Activated T-helper 1 cell treated with anti-CD3 and anti-CD28 coated beads, Interleukin-2, amount 50 U/mL, for 16 hours (primary cell): ENCODE measurements at places on chromosomes 6 and 20.
A peak's percentile ranks its signal among the peaks of the same experiment; 100 is the strongest.

DNA sequence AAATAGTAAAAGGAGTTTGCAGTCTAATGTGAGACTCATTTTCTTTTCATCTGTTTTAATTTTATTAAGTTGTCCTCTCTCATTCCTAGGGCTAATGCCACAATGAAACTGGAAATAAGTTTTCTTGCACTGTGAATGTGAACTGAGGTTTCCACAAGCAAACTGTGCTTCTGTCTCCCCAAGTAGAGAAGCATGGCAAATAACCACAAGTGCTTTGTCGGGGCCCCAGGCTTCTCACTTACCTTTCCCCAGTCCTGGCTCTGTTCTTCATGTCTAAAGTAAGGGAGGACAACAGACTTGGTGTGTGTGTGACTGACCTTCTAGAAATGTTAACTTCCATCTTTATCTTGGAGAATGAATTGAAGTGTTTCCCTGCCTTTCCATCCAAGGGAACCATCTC lies 80.8 kb downstream of the CBFA2T2 start:
- DNase-seq: no peak

GRCh38 chr6:69019832-69020231 lies 384.8 kb downstream of the ADGRB3 start:
- DNase-seq: no peak

DNA sequence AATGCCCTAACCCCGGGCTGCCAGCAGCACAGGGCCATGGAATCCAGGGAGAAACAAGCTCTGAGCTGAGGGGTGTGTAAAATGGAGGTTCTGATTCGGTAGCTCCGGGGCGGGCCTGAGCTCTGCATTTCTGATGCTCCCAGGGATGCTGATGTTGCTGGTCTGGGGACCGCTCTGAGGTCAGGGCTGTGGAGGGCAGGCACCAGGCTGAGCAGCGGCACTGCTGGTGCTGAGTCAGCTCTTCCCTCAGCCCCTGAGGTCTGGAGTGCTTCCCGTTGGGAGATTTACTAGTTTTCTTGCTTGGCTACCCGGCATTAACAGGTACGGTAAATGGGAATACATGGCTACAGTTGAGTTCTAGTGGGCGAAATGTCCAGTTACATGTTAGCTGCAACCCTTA lies 18.6 kb upstream of the CST3 start:
- no peak for DNase-seq

DNA sequence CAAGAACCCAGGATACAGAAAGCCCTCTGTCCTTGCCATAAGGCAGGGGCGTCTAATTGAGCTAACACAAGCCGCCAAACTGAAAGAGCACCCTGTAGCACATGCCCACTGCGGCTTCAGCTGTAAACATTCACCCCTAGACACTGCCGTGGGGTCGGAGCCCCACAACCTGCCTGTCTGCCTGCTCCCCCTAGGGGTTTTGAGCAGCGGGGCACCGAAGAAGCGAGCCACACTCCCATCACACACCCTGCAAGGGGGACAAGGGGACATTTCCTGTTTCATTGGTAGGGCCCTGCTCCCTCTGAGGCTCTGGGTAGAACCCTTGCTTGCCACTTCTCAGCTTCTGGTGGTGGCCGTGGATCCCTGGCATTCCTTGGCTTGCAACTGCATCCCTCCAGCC lies 45.2 kb upstream of the BCLAF1 start:
- no peak for DNase-seq

- no peak for DNase-seq
Measured at GRCh38 chr20:44702776-44703175, 12.4 kb upstream of the CCN5 start.

DNA sequence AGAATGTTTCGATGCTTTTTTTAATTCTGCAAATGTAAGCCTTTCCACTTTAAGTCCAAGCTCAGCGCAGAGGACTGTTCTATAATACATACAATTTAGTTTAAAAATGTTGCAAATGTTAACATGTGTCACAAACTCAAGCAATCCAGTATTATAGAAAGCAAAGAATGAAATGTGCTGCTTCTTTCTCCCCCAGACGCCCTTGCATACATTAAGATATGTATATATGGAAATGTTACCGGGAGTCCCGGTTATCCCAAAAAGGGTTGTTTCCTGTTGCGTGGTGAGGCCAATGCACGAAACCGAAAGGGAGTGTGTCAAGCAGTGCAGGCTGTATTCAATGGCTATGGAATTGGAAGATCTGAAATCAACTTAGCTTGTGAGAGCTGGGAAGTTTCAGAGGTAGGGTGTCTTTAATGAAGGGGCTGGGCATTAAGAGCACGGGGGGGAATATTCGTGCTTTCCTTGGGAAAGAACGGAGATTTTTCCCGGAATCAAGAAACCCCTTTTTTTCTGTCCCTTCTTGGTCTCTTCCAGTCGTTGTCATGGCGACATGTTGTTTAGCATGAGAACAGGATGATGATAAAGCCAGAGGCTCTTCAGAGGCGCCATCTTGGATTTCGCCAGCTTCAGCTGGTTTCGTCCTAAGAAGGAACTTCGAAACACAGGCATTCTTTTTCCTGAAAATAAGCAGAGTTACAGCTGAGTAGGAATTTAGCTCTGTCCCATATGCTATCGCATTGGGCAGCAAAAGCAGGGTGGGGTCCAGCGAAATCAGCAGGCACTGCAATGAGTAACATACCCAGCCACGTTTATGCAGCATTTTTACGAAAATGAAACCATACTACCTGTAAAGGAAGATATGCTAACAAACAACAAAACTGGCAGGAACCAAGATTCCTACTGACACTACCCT lies 10.1 kb upstream of the NQO2 start:
- DNase-seq: peak; percentile 47

- no peak for DNase-seq
Measured at GRCh38 chr6:106039897-106040592, 46.1 kb upstream of the PRDM1 start.

DNA sequence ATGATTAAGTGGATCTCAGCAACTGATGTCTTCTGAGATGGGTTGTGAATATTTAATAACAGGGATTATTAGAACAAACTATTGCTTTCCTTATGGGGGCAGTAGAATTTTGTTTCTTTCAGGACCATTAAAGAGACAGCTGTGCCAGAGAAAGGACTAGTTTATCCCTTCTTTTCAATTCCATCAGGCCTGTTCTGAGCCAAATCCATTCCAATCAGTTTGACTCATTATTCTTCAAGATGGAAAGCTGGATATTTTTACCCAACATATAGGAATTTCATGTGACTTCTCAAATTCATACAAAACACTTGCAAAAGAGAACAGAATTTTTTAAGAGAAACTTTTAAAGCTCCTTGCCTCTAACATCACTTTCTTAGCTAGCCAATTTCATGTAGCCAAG lies 722.0 kb upstream of the FLRT3 start:
- DNase-seq: no peak

GRCh38 chr20:62430866-62431447 lies 3.6 kb upstream of the RBBP8NL start:
- no peak for DNase-seq

DNA sequence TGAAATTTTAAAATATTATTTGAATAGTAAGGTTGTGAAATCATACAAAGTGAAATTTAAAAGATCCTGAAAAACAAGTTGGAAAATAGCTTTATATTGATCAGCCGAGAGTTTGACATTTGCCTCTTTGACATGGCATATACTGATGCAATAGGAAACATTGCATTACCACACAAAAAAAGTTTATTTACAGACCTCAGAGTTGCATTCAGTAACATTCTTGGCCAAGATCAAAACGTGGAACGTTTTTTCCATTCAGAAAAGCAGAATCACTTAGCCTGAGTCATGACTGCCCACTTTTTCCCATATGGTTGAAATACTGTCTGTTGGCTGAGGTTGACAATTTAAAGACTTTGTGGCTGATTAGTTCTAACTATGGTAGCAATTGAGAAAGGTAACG lies 55.1 kb upstream of the BACH2 start:
- DNase-seq: no peak

GRCh38 chr20:63447320-63447719 lies 25.1 kb downstream of the KCNQ2 start:
- DNase-seq: no peak

- no peak for DNase-seq
Measured at GRCh38 chr20:52783769-52784168, 188.4 kb upstream of the TSHZ2 start.

DNA sequence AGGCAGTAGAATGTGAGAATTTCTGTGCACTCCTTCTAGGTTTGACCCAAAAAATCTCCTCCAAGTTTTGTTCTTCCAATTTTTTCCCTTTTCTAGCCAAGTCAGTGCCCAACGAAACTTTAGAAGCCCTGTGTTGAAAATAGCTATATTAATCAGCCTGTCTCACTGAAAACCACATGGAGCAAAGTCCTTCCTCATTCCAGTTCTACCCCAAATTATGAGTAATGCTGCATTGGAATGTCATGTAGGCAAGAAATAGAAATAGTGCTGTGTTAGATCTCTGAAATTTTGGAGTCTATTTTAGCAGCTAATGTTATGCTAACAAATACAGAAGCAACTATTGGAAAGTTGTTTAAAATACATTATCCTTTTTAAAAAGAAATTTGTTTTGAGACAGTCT lies 725.5 kb downstream of the TBC1D32 start:
- no peak for DNase-seq

DNA sequence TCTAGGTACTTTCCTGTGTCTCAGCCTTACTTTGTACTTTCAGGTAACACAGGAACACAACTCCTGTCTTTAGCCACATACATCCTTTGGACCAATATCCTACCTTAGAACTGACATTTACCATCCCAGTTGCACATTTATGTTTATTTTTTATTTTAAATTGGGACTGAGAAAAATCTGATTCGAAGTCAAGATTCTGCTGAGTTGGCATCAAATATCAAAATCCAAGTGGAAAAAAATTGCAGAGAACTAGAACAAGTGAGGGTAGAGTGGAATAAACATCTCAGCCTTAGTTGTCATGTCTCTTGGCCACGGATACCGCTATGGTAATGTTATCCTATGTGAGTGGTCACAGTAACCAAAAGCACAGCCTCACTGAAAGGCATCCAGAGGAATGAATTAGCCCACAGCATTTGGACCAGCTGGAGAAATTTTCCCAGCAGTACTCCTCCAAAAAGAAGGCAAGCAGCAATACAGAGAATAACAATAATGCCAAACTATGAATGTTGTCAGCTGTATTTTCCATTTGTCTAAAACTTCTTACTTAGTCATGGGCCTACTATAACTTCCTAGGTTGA lies 17.6 kb upstream of the EYA4 start:
- no peak for DNase-seq
